ENCODE measurements at places on chromosomes 7 and 10.
A peak's percentile ranks its signal among the peaks of the same experiment; 100 is the strongest.

- no peak for DNase-seq
Observed at GRCh38 chr10:79024720-79025198, 44.0 kb upstream of the ZMIZ1 start.

DNA sequence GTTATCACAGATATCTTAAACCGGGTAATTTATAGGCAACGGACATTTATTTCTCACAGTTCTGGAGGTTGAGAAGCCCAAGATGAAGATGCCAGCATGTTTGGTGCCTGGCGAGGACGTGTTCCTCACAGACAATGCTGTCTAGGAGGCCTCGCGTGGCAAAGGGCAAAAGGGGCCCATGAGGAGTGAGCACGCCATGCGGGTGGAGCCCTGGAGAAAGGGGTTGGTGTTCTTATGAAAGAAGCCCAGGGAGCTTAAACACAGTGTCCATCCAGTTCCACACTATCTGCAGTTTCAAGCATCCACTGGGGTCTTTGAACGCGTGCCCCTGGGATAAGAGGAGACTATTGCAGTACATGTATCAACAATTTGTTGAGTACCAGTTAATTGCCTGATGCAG lies 51.4 kb downstream of the CXCL12 start:
- no peak for DNase-seq

- DNase-seq: peak; percentile 35
Observed at GRCh38 chr10:132539894-132540293, 2.3 kb downstream of the INPP5A start.

DNA sequence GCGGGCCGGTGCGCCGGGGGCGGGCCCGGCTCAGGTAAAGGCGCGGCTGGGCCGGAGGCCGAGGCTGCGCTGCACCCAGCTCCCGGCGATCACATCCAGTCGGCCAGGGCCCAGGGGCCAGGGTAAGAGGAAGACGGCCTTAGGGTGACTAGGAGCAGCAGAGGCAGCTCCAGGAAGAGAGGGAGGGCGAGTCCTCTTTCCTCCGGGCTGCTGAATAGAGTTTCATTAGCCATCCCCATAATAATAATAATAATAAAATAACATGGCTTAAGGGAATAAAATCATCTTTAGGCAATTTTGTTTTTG lies 44.8 kb upstream of the CDK1 start:
- no peak for DNase-seq

DNA sequence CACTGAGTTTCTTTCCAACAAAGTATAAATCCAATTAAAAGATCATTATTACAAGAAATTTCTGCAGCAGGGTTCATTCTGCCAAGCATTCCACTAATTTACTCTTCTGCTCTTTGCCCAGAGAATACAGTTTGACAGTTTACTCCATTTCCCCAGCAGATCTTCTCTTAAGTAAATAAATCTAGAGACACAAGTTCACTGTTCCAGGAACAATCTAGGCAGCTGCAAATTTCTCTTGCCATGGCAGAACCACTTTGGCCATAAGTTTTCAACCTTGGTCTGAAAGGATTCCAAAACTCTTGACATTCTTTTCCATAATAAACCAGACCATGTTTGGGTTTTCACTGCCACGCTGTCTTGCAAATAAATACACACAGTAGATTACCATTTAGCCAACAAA lies 11.5 kb downstream of the RGS10 start:
- DNase-seq: no peak

- DNase-seq: no peak
Observed at GRCh38 chr10:129740532-129741279, 223.4 kb downstream of the EBF3 start.

DNA sequence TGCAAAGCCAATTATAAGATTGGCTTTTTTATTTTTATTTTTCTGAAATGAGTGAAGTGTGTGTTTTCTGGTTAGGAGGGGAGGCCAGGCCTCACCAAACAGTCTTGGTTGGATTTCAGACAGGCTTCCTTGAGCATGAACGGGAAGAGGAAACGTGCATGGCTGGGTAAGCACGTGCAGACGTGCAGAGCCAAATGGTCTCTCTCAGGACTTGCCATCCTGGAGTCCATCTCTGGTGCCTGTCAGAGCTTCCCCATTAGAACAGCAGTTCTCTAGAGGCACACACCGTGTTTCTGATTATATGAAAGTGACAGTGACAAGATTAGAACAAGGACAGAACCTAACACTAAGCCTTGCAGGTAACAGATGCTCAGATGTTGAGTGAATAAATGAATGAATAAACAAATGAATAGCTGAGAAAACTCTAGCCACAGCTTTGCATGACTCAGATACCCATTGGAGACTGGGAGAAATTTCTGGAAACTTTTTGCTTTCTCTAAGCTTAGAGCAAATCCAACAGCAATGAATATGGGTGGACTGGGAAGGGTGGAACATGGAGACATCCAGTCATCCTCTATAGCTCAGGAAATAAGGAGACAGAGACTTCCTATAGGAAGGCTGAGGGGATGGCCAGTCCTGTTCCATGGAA lies 11.8 kb upstream of the CALD1 start:
- no peak for DNase-seq

DNA sequence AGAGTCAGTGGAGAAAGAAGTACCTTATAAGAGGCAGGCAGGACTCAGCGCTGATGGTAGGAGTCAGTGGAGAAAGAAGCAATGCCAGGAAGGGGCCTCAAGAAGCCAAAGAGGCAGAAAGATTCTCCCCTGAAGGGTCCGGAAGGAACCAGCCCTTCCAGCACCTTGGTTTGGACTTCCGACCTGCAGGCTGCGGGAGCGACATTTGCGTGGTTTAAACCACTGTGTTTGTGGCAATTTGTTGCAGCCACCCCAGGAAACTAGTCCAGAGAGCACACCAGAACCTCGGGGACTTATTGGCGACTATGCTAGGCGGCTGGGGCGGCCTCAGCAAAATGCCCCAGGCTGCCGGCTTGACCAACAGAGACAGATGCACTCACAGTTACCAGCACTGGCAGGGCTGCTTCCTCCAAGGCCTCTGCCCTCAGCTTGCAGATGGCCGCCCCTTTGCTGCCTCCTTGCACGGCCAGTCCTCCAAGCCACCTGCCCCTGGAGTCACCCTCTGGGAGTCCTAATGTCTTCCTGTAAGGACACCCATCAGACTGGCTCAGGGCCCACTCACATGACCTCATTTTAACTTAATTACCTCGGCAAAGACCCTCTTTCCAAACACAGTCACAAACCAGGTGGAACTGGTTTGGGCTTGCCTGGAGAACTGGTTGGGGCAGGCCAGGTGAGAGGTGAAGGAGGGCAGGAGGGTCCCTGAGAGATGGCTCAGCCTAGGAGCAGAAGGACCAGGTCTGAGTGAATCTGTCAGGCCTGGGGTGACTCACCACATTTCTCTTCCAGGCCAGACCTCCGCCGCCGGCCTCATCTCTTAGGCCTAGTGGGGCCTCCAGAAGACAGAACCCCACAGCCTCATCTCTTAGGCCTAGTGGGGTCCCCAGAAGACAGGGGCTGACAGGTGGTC lies 26.1 kb downstream of the CALML3 start:
- no peak for DNase-seq

DNA sequence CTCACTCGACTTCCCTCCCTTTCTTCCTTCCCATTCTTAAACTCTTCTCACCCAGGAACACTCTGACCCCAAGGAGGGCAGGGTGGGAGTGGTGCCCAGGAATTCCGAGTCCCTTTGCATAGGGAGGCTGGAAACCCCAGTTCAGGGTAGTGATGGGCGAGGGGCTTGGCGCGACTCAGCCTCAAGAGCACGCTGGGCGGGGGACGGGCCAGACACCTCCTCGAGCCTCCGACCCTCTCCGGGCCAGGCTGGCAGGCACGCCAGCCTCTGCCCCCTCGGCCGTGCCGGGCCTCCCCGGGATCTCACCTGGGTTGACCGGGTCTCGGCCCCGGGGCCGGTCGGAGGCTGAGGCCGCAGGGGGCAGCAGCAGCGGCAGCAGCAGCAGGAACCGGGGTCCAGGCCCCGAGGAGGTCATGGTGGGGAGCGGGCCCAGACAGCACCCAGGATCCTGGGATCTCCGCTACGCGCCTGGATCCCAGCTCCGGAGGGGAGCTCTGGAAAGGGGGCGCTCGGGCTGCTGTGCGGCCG lies 457 bp downstream of the PLOD3 start:
- no peak for DNase-seq

DNA sequence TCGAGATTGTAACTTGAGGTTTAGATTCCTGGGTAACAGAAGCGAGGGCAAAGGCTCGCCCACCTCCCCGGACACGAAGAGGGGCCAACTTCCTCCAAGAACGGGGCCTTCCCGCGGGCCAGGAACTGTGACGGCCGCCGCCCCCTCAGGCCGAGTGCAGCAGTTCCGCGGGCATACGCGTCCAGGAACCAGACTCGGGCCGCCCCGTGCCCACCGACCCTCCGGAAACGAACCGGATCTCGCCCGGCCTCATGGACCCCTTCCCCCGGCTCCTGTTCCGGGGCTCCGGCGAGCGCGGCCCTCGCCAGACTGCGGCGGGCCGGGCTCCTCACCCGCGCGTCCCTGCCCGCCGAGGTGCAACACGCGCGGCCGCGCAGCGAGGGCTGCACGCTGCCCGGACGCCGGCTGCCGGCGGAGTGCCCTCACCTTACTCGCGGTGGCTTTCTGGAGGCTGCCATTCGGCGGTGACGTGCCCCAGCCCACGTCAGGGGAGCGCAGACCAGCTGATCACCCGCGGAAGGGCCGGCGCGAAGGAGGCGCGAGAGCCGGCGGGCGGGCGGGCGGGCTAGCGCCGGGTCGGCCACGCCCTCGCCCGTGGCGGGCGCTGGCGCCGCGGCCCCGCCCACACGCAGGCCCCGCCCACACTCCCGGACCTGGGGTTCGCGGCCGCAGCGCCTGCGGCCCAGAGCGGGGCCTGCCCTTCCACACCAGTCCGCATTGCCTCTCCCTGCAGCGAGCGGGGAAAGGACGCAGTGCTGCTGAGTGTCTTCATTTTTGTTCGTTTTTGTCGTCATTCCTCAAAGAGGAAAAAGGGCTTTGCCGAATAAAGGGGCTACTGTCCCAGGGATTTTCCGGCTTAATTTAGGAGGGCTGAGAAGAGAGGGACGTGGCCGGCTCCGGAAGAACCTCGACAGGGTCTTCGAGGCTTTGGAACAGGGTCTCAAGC lies at the start of gene XPNPEP1:
Gene XPNPEP1, minus strand, starts transcription at position 536 of the 946 bp plus-strand sequence. Its CDS starts 78 bp downstream, at position 458.
- DNase-seq: peak; percentile 76

GRCh38 chr10:17443707-17444387 lies 10.5 kb downstream of the ST8SIA6 start:
- no peak for DNase-seq

DNA sequence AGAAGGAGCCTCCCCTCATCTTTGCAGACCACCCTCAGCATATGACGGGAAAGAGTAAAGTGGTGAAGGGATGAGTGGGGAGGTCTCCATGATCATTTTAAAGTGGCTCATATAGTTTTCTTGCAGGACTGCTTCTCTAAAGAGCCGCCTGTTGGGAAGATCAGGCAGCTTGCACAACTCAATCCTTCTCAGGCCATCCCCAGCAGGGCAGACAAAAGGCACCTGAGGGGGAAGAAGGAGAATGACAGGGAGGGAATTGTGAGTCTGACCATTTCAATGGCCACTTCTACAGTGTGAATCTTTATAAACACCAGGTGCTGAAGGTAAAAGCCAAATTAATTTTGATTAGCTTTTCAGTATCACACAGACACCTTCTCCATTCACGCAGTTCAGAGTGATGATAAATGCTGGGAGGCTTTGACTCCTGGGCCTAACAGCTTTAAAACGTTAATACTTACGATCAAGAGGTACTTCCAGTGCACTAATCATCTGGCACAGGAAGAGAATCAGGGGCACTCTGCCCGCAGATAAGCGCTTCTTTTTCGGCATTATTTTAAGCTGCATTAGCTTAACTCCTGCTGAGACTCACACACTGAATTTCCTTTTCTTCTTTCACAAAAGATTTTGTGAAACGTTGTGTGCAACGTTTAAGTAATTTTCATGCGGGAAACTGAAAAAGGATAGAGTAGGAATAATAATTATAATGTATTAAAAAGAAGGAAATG lies 109.5 kb upstream of the LAMB4 start:
- DNase-seq: no peak

DNA sequence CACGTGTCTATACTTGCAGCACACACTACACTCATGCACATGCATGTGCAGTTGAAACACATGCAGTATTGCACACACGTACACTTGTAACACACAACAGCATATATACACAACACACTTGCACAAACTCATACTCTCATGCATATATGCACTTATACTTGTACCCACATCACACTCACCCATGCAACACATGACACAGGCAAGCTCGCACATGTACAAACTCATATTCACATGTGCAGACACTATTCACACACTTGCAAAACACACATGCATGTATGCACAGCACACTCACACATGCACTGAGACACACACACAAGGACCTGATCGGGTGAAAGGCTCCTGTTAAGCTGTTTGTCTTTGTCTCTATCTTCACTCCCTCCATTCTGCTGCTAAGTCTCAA lies 169.8 kb downstream of the ZMYND11 start:
- no peak for DNase-seq

DNA sequence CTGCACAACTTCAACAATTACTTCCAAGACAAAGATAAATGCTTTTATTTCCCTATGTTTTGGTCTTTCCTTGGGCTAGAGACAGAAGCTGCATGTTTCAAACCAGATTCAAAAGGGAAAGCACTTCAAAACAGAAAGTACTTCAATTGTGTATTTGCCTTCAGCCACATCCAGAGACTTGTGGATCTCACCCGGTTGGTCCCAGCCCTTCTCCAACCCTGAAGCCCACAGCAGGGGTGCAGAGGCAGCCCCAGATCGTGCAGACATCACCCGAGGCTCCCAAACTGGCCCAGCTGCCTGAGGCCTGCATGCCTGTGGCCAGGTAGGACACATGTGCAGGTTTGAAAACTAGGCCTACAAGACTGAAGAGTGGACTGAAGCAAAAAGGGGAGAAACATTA lies 80.8 kb downstream of the ALOX5 start:
- DNase-seq: no peak

- no peak for DNase-seq
Observed at GRCh38 chr7:133191787-133192186, 61.1 kb upstream of the EXOC4 start.

DNA sequence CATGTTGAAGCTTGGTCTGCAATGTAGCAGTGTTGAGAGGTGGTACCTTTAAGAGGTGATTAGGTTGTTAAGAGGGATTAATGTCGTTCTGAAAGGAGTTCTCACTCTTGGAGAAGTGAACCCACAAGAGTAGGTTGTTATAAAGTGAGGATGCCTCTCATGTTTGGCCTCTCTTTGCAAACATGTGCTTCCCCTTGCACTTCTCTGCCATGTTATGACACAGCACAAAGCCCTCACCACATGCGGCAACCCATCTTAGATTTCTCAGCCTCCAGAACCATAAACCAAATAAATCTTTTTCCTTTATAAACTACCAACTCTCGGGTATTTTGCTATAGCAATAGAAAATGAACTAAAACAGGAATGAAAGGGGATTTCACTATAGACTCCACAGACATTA lies 66.3 kb downstream of the KMT2C start:
- no peak for DNase-seq

- DNase-seq: no peak
Observed at GRCh38 chr7:107891636-107892366, 818 bp downstream of the DLD start.

DNA sequence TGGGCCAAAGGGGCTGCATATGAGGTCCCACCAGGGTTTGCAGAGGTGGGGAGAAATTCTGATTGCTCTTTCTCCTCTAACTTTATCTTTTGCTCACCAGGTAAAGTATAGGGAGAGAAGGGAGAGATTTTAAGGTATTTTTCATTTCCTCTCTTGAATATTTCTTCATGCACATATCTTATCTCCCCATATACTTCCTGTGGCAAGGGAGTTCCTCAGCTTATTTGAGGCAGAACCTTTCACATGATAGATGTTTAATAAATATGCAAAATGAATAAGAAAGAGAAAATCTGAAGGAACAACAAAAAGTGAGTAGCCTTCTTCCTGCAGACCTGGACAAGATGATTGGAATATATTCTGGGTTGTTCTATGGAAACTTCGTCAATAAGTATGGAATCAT lies 67.4 kb upstream of the PDCD4 start:
- no peak for DNase-seq

- no peak for DNase-seq
Observed at GRCh38 chr10:77080361-77081027, 557.1 kb downstream of the KCNMA1 start.

Measured in activated naive CD4-positive, alpha-beta T cell treated with anti-CD3 and anti-CD28 coated beads, Interleukin-2, amount 50 U/mL, for 16 hours (primary cell).